ENCODE measurements at places on chromosomes 6 and 20.

DNA sequence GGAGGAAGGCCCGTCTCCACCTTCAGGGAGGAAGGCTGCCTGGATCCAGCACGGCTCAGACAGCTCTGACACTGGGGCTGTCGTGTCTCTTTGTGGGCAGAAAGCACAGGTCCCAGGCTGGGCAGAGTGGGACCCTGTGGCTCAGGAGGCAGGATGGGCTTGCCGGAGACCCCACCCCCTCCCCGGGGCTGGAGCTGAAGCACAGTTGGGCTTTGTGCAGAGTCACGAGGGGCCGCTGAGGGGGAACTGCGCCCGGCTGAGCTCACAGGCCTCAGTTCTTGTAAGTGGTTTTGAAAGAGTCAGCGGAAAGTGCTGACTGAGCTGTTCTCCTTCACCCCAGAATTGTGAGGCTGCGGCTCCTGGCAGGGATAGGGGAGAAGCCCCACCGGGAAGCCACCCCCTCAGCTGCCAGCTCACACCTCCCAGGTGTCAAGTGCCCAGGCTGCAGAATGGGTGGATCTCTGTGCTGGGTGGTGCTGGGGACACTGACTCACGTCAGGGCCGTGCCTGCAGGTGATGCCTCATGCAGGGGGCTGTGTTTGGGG is 145.5 kb upstream of the RNF24 start:
- peak; percentile 18 for DNase-seq

GRCh38 chr6:133893946-133894345 is 5.0 kb downstream of the TCF21 start:
- no peak for DNase-seq

DNA sequence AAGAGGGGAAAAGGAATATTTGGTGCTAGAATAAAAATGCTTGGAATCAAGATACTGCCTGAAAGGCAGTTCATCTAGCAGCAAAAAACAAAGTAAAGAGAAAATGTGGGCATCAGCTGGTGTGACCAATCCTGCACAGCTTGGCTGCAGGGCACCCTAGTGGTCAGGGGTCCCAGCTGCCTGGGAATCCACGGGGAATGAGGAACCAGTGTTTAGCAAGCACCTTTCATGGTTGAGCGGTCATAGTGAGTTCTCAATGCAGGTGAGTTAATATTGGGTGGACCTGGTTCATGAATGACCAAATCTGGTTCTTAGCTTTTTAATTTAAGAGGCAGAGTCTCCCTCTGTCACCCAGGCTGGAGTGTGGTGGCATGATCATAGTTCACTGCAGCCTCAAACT is 53.3 kb downstream of the CAP2 start:
- no peak for DNase-seq

- no peak for DNase-seq
Observed at GRCh38 chr6:134707342-134708031, 242.4 kb downstream of the ALDH8A1 start.

- DNase-seq: no peak
Observed at GRCh38 chr6:43828711-43829110, 58.7 kb downstream of the VEGFA start.

Data from T-helper 2 cell (primary cell).